ENCODE measurements at places on chromosomes 11 and 22.

- peak; percentile 22 for DNase-seq
Measured at GRCh38 chr22:49826603-49827270, 936 bp downstream of the BRD1 start.

DNA sequence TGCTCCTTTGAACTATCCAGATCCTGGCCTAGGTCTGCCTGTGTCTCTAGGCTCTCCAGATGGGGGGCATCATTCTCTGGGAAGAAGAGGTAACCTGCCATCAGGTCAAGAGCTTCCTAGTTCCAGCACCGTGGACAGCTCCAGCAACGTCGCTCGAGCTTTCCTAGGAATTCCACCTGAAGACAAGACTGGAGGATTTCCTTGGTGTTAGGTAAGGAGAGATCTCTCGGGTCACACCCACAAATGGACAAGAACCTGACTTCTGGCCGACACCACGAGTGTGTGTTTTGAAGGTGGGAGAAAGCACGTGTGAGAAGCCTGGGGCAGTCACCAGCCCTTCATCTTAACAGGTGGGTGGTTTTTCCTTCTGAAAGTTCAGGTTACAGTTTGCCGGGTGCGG lies 1.2 kb downstream of the PRG3 start:
- DNase-seq, result no peak

DNA sequence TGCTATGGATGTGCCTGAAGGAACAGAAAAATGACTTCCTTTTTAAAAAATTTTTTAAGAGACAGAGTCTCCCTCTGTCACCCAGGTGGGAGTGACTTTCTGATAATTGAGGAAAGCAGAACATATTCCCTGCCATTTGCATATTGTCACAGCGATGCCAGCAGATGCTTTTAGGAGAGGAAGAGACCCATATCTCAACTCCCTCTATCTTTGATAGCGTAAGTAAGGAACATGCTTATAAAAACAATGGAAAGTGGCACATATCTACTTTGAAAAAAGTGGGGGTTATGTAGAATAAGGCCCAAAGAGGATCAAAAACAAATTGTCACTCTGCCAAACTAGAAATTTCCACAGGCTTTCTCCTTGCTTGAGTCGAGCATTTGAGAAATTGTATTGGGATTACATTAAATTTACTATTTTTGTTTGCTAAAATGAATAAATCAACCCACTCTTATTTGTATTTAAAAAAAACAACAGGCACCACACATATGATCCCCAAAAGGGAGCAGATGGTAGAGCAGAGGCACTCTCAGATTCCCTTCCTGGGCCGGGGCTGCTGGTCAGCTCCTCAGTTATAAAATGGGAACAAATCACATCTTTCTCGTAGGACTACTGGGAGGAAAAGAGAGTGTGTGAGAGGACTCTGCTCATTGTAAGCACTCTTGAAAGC lies 68.8 kb upstream of the TSPAN18 start:
- no peak for DNase-seq

DNA sequence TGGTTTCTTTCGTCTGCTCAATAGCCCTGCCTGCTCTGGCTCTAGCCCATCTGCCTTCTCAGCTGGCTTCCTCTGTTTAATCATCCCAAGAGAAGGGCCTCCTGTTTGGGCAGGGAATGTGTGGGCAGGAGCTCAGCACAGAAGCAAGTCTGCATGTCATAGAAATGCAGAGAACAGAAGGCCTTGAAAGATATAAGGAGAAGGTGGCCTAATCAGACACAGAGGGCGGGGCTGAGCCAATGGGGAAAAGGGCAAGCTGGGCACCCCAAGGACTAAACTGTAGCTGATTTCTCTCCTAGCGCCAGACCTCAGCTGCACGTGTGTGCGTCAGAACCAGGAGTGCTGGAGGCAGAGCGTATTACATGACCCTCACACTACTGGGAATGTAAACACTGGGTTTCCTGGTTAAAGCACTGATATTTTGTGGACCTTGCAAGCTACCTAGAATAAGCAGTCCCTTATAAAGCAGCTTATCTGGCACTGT lies 7.6 kb upstream of the CCKBR start:
- DNase-seq, result no peak

DNA sequence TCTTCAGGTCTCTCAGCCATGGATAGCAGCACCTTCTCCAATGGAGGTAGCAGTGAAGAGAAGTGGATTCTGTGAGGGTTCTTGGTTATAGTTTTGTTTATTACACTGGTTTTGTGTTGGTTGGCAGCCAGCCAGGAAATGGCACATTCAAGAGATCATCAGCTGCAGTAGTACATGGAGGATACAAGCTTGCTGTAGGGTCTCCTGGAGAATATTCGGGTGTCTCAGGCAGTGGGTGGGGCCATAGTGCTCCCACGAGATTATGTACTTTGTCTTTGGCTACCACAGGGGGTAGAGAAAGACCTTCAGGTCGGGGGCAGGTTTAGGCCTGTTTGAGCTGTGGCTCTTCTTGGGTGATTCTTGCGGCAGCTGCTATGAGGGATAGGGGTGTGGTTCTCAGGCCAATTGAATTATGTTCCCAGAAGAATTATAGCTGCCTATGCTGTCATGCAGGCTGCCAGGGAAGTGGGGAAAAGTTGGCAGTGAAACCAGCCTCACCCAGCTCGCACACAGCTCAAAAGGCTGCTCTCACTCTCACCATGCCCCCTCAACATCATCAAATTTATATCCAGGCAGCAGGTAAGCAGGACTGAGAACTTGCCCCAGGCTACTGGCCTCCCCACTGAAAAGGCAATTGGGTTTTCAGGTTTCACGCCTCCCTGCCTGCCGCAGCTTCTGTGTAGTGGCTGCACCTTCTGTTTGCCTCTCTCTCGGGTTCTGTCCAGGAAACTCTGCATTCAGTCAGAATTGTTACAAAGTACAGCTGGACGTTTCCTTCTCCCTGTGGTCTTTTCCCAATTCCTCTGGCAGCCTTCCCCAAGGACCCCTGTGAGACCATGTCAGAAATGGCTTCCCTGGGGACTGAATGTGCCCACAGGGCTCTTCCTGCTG lies 435.5 kb downstream of the LUZP2 start:
- DNase-seq, result no peak

- DNase-seq, result peak; percentile 2
Measured at GRCh38 chr11:125995313-125995712, 49.5 kb downstream of the VSIG10L2 start.

DNA sequence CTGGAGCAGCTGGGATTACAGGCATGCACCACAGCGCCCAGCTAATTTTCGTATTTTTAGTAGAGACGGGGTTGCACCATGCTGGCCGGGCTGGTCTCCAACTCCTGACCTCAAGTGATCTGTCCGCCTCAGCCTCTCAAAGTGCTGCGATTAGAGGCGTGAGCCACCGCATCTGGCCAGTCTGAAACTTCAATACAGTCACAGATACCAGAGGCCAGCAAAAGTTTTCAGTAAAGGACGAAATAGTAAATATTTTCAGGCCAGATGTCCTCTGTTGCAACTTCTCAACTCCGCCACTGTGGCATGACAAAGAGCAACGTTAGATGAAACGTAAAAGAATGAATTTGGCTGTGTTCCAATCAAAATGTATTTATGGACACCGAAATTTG lies 403.6 kb downstream of the MN1 start:
- DNase-seq, result no peak

DNA sequence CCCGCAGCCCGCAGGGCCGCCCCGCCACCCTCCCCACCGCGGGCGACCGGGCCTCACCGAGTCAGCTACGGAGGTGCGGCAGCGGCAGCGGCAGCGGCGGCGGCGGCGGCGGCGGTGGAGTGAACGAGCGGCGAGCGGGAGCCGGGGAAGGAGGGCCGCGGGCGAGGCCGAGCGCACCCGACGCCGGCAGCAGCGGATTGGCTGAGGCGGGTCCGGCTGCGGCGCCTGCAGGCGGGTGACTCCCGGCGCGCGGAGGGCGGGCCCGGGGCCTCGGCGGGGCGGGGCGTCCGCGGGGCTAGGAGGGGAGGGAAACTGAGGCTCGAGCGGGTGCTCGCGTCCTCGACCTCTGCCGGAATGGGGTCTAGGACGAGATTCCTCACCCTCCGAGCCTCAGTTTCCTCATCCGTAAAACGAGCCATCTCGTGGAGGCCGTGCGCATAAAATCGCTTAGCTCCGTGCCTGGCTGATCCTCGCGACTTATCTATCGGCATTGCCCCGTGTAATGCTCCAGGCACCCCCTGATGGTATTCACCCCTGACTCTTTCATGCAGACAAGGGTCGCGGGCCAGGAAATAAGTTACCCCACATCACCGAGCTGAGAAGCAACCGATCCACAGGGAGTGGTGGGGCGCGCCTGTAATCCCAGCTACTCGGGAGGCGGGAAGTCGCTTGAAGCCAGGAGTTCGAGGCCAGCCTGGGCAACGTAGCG lies at the start of gene CPT1A:
Gene CPT1A, minus strand, starts transcription at position 199 of the 709 bp plus-strand sequence. CDS start 26,442 bp downstream, outside the sequence.
- peak; percentile 38 for DNase-seq

- DNase-seq, result no peak
Measured at GRCh38 chr22:37455896-37456295, 28.6 kb upstream of the ELFN2 start.

DNA sequence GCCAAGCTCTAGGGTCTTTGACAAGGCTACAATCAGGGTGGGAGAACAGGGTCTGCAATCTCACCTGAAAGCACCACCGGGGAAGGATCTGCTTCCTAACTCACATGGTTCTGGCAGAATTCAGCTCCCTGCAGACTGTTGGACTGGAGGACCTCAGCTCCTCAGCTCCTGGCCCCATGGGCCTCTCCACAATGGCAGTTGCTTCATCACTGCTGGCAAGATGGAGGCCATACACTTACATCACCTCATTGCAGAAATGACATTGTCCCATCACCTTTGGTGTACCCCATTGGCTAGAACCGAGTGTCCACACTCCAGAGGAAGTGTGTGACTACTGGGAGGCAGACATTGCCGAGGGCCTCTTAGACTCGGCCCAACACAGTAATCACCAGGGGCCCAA lies 20.9 kb upstream of the MPPED1 start:
- DNase-seq, result no peak

- DNase-seq, result no peak
Measured at GRCh38 chr11:65551572-65552387, 6.4 kb downstream of the LTBP3 start.

- peak; percentile 98 for DNase-seq
Measured at GRCh38 chr11:4094348-4095291, at the start of gene RRM1. Gene RRM1, plus strand, starts transcription at chr11:4094799. Its CDS starts 214 bp downstream, at chr11:4095013.

- DNase-seq, result no peak
Measured at GRCh38 chr22:26406118-26406517, 22.9 kb upstream of the ASPHD2 start.

- no peak for DNase-seq
Measured at GRCh38 chr11:111349191-111349695, 29.8 kb downstream of the POU2AF1 start.

DNA sequence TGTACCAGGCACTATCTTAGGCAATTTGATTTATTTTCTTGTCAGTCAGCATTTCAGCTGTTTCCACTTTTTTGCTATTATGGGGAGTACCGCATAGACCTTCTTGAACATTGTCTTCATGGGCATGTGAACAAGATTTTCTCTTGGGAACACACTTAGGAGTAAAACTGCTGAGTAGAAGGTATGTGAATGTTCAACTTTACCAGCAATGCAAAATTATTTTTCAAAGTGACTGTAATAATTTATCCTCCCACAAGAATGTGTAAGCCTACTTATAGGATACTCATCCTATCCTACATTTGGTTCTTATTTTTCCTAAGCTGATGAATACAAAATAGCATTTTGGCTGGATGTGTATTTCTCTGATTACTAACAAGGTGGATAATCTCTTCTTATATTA lies 132.0 kb upstream of the NAV2 start:
- no peak for DNase-seq

DNA sequence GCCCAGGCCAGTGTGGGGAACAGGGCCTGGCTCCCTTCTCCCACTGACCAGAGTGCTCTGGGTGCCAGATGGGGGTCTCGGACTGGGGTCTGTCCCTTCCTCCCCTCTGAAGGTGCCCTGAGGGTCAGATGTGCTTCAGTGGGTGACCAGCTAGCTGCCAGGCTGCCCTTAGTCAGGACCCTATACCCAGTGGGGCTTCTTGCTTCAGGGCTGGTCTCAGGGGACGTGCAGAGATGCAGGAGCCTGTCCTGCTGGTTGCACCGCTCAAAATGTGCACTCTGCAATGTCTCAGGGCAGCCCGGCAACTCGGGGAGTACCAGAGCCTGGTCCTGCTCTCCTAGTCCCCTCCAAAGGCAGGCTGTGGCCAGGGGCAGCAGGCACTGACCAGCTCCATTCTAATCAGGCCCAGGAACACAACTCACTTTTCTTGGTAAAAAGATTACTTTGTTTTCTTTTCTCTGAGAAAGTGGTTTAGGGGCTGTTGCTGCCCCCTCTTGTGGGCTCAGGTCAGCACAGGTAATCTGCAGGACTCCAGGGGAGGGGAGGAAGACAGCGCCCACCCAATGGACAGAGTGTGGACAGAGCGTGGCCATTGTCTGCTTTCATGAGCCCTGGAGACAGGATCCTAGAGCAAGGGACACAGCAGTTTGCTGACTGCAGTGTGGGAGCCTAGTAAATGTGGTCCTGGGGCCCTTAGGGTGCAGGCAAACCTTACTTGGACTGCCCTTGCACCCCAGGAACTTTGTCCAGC lies 80.9 kb downstream of the MED15 start:
- no peak for DNase-seq

DNA sequence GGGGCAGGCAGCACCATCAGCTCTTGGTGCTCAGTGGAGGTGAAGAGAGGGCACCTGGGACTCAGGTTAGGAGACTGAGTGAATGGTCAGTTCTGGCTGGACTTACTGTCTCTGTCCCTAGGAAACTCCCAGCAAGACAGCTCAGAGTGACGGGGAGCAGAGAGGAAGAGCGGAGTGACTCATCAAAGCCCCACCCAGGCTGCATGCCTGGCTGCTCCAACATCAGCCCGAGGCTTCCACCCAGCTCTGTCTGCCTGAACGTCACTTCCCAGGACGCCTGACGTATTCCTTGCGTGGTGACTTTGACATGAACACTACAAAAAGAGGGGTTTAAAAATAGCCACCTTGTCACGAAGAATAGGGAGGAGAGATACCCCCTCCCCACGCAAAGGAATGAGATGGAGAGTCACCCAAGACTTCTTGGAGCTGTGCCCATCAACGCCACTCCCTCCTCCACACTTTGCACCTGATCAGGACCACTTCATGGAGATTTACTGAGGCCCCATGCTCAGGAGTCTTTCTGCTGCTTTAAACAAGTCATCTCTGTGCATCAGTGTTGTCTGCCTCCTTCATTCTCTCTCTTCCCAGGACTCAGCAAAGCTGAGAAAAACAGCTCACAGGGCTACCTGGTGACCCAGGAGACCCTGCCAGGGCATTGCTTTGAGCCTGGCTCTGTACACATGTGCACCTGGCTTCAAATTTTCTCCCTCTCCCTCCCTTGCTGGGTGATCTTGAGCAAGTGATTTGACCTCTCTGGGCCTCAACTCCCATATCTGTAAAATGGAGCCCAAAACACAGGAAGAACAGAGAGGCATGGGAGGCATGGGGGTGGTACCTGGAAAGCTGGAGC lies 83.1 kb downstream of the MN1 start:
- no peak for DNase-seq

- no peak for DNase-seq
Measured at GRCh38 chr22:38267086-38267485, 5.7 kb downstream of the TMEM184B start.

- DNase-seq, result peak; percentile 41
Measured at GRCh38 chr11:114262681-114263512, 33.3 kb upstream of the NNMT start.
